Stimulated activated CD8-positive, alpha-beta memory T cell treated with anti-CD3 and anti-CD28 coated beads, Interleukin-4, amount 100 ng/mL, for 1 hour (primary cell): ENCODE measurements at places on chromosomes 4 and X.

- DNase-seq, result no peak
These were observed 21.3 kb downstream of the TXLNG start for GRCh38 chrX:16807548-16807947.

- no peak for DNase-seq
These were observed 1709.5 kb upstream of the AGA start for GRCh38 chr4:179151770-179152169.

- no peak for DNase-seq
These were observed 225.6 kb downstream of the FBXW7 start for GRCh38 chr4:152310257-152310656.

DNA sequence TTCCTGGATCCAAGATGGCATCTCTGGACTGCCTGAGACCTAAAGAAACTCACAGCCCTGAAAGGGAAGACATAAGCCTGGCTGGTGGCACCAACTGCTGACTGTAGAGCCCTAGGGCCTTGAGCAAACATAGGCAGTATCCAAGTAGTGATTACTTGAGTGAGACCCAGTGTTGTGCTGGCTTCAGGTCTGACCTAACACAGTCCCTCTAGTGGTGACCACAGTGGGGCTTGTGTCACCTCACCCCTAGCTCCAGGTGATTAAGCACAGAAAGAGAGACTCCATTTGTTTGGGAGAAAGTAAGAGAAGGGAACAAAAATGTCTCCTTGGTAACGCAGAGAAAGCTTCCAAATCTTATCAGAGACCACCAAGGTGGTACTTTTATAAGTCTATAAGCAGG lies 496.3 kb upstream of the HTR2C start:
- DNase-seq, result no peak

GRCh38 chr4:76654791-76655190 lies 219.8 kb downstream of the SHROOM3 start:
- DNase-seq, result no peak

DNA sequence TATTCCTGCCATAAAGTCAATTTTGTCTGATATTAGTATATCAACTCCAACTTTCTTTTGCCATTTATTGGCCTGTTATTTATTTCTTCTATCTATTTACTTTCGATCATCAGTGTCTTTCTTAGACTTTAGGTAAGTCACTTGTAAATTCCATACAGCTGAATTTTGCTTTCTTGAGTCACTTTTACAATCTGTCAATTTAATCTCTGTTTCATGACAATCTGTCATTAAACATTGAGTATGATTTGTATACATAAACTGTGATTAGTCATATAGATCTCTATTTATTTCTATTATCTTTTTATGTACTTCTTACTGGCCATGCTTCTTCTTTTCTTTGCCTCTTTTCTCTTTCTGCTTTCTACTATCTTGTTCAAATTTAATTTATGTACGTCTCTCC lies 160.1 kb downstream of the TMA16 start:
- no peak for DNase-seq

DNA sequence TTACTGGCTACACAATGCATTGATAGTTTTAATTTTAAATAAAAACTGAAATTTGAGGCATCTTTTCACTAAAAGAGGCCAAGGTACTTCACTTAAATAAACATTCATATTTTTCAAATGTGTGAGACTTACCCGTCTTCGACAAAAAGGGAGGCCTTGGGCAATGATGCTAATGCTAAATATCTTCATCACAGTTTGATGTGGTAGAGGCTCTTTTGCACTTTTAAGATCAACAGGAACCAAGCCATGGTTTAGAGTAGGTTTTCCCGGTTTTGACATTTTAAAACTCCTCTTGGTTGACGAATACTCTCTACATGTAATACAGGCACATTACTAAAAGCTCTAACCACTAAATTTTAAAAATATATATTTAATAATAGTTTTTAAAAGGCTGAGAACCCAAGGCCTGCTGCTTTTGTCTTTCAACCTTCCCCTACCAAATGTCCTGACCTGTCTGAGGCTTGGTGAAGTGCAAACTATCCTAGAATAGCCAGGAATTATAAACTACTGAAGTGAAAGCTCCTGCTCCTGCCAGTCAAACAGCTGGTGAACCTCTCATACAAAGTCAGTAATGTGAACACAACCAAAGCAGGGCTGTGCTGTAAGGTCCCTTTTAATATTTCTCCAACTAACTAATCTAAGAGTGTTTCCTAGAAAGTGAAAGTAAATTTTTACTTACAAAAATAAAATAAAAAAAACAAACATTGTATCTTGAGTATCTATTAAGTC lies 153.7 kb downstream of the FBXW7 start:
- DNase-seq, result no peak

GRCh38 chrX:68018248-68019203 lies 414.8 kb downstream of the OPHN1 start:
- no peak for DNase-seq

DNA sequence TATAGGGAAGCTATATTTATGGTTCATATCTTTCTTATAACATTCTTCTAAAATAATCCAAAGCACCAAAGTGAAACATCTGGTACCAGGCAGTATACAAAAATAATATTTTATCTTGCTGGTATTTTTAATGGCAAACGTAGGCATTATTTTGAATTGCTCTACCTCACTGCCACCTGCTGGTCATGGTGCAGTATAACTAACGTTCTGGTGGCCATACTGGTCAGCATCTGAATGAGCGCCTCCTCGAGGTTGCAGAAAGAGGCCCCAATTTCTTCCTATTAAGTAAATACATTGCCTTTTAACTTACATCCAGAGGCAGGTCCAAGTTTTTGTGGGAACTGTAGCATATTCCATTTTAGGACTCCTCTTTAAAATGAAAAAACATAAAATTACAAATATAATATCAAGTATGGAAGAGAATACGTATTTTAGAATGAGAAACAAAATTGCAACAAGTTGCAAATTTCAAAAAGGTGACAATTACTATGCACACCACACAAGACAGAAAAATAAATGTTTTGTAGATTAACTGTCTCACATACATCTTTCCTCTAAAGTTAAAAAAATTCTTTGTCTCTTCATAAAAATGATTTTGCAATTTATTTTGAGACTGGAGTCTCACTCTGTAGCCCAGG lies 22.9 kb upstream of the CWH43 start:
- peak; percentile 51 for DNase-seq

DNA sequence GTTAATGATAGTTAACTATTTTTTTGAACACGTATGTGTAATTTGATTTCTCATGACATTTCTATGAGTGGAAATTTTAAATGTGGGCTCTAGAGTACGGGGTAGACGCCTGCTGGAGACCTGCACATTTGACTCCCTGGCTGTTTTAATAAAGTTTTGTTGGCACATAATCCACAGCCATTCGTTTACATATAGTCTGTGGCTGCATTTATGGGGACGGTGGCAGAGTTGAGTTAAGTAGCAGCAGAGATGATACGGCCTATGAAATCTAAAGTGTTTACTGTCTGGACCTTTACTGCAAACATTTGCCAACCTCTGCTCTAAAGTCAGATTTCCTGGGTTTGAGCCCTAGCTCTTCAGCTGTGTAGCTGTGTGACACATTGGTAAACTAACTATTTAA lies 118.8 kb downstream of the CHRNA9 start:
- no peak for DNase-seq

DNA sequence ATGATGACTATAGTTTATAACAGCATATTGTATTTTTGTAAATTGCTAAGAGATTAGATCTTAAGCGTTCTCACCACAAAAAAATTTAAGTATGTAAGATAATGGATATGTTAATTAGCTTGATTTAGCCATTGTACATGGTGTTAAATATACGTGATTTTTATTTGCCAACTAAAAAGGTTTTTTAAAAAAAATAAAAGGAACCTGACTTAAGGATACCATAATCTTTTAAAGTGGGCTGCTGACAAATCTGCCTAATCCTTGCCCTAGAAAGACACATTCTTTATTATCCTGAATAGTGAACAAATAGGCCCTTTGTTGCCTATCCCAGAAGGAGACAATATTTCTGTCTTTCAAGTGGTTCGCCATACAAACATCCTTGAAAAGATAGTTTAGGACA lies 94.6 kb upstream of the FAM47C start:
- no peak for DNase-seq

GRCh38 chr4:44817930-44818329 lies 91.6 kb upstream of the GNPDA2 start:
- no peak for DNase-seq

- DNase-seq, result no peak
These were observed 240.3 kb upstream of the NDST3 start for GRCh38 chr4:117793845-117794480.
